ENCODE measurements at places on chromosomes 1 and 21.

GRCh38 chr1:206537141-206537540 is 29.8 kb downstream of the RASSF5 start:
- no peak for DNase-seq

- DNase-seq = no peak
These were observed 10.1 kb downstream of the TCP10L start for GRCh38 chr21:32574946-32575925.

GRCh38 chr1:26335774-26336476 is 18.0 kb downstream of the CRYBG2 start:
- no peak for DNase-seq

DNA sequence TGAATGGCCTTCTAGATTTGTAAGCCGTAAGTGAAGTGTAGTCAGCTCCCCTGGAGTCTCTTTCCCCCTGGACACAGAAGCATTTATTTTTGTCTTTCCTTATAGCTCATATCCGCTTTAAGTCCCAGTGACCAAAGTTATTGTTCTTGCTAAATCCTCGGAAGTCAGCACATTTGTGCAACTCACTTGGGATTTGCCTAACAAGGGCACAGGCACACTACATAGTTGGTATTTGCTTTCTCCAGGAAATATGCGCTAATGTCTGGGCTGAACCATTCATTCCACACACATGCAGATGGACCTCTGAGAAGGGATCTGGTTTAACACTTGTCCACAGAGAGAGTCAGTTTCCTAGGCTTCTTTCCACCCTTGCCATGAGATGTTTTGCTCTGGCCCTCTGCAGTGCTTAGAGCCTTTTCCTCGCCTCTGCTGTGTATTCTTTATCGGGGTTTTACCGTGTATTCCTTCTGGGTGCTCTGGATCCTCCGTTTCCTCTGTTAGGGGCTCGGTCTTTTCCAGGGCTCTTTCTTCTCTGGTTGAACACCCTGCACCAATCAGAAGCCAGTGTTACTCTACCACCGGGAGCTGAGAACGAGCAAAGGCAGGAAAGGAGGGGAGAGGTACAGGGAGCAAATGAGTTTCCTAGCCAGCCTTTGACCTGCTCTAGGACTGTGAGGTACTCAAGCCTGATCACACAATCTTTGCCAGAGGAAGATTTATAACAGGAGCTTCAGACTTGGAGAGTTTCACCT is 72.4 kb downstream of the ABCA4 start:
- no peak for DNase-seq

- DNase-seq = no peak
These were observed 1.0 kb upstream of the ERG start for GRCh38 chr21:38499296-38499695.

DNA sequence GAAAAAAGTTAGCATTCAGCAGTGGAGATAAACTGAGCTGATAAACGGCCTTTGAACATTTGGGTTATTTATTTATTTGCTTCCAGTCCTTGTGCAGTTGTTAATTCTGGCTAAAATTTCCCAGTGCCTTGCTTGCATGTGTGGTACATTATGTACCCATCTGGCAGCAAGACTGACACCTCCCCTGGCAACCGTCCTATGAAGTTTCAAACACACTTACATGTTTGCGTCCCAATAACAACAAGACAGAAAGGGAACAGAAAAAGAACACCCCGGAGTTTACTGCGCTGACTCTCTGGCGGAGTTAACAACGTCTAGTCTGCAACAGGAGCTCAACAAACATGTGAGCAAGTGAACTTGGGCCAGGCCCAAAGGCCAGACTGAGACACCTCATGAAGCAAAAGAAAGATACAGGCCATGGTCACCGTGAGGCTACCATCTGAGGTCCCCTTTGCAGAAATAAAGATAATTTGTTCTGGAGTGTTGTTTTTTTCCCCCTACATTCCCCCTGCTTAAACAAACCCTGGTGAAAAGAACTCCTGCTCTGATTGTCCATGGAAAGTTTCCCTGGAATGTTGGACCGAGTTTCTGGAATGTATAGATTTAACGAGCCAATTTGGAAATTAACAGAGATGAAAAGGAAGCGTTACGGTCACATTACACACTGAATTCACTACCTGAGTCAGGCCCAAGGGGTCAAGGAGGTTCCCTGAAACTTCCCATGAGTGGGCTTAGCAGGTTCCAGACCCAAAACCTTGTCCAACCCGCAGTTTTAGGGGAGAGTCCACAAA is 33.4 kb downstream of the TRABD2B start:
- DNase-seq = no peak

DNA sequence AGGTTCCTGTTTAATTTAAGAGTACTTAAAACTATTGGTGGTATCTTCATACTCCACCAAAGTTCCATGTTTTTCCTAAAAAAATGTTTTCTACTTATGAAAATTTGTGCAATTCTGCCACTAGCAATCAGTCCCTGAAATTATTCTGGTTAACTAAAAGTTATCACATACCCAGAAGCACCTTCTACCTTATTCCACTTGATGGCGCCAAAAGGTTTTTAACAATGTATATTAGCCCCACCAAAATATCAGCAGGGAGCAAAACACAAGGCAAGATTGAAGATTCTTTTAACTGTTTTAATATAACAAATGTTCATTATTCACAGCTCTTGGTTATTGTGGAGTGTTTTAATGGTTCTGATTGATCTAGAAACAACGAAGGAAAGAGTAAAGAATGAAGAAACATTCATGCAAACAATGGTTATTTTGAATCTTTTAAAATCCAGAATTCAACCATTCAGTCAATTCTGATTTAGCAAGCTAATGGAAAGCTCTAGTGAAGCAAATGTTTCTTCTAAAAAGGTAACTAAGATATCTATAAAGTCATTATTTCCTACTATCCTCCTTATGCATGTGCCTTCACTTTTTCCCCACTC is 67.2 kb downstream of the TTLL7 start:
- peak; percentile 48 for DNase-seq

- peak; percentile 42 for DNase-seq
These were observed 5.3 kb downstream of the CREG1 start for GRCh38 chr1:167548059-167548932.

DNA sequence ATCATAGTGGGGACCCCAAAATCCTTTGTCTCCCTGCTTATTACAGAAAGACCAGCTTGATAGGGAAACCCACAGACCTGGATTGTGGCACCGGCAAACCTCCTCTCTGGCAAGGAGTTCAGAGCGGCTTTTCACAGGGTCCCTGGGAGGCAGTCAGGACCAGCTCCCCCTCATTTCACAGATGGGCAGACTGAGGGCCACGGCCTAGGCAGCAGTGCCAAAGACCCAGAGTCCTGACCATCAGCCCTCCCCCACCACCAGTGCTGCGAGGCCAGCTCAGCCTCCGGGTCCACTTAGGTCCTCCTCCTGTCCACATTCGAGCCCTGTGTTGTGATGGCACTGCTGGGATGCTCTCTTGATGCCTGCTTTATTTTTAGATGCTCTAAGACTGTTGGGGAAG is 57.2 kb downstream of the CAMK2N1 start:
- DNase-seq = no peak

- DNase-seq = no peak
These were observed 118.7 kb downstream of the GLIS1 start for GRCh38 chr1:53620061-53620855.

DNA sequence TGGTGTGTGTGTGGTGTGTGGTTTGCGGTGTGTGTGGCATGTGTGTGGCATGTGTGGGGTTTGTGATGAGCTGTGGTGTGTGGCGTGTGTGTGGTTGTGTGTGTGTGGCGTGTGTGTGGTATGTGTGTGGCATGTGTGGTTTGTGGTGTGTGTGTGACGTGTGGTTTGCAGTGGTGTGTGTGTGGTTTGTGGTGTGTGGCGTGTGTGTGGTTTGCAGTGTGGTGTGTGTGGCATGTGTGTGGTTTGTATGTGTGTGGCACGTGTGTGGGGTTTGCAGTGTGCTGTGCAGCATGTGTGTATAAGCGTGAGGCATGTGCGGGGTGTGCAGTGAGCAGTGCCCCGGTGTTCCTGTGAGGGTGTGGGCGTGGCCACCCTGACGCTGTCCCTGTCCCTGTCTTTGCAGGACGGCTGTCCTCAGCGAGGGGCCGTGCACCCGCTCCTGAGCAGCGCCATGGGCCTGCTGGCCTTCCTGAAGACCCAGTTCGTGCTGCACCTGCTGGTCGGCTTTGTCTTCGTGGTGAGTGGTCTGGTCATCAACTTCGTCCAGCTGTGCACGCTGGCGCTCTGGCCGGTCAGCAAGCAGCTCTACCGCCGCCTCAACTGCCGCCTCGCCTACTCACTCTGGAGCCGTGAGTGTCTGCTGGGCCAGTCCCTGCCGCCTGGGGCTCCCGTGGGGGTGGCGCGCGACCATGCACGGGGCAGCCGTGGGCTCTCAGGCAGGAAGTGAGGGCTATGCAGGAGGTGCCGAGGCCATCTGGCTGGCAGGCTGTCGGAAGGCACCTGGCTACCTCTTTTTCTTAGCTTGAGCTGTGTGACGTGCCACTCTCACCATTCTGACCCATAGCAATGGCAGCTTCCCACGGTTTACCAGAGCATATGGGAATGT is 52.6 kb upstream of the TRAPPC10 start:
- no peak for DNase-seq

GRCh38 chr1:58209575-58209974 is 337.0 kb downstream of the OMA1 start:
- no peak for DNase-seq

GRCh38 chr1:7633506-7634245 is 137.4 kb upstream of the VAMP3 start:
- DNase-seq = no peak

DNA sequence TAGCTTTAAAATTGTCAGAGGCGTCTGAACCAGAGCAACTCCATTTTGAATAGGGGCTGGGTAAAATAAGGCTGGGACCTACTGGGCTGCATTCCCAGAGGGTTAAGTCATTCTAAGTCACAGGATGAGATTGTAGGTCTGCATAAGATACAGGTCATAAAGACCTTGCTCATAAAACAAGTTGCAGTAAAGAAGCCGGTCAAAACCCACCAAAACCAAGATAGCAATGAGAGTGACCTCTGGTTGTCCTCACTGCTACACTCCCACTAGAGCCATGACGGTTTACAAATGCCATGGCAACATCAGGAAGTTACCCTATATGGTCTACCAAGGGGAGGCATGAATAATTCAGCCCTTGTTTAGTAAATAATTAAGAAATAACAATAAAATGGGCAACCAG is 143.6 kb downstream of the GABPA start:
- no peak for DNase-seq

- no peak for DNase-seq
These were observed 81.9 kb downstream of the FGGY start for GRCh38 chr1:59378621-59379370.

DNA sequence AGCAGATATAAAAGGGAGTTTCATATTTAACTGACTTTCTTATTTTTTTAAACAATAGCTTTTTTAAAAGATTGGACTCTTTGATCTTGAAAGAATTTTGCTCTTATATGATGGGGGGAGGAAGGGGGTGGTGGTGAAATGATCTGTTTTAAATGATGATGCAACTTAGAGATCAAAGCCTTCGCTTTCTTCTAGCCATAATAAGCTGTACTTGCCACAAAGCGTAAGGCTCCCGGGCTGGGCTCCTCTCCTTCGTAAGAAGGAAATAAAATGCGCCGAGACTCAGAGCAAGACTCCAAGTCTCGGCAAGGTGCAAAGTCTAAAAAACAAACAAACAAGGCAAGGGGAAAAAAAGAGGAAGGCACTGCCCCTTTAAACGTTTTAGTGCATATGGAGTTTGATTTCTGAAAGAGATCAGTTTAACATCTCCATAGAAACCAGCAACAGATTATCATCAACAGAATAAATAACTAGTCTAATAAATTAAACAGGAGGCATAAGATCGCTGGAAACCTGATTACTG is 3.3 kb downstream of the CASZ1 start:
- DNase-seq = no peak

DNA sequence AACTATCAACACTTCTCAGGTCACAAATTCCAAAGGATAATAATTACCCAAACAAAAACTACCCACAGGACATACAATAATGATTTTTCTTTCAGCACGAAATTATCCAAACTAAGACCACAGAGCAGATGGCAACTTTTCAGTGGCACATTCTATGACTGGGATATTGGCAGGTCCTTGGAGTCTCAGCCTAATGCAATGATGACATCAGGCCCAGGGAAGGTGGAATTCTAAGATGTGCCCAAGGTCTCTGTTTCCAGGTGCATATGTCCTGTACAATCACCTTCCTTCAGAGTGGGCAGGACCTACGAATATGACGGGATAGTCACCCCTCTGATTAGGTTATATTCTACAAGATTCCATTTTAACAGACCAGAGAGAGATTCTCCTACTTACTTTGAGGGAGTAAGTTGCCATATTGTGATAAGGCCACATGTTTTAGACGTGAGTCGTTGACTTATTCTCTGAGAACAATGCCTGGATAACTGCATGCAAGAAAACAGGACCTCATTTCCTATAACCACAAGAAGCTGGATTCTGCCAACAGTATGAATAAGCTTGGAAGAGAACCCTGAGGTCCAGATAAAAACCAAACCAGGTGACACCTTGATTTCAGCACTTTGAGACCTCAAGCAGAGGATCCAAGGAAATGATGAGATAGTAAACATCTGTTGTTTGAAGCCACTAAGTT is 69.9 kb downstream of the ZC3H11B start:
- no peak for DNase-seq

DNA sequence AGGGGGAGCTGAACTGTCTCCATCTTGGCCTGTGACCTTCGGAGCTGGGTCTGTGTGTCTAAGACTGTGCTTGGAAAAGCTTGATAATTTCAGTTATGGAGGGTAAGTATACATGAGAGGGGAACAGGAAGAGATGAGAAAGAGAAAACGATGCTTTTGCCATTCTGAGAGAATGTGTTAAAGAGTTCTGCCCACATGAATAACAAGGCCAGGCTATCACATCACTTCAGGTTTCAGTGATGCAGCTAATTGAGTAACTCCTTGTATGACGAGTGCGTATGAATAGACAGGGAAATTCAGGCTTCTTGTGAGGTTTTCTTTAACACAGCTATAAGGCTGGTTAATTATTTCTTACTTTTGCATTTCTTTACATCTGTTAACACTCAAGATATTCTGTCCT is 81.0 kb downstream of the PLPPR5 start:
- peak; percentile 4 for DNase-seq

DNA sequence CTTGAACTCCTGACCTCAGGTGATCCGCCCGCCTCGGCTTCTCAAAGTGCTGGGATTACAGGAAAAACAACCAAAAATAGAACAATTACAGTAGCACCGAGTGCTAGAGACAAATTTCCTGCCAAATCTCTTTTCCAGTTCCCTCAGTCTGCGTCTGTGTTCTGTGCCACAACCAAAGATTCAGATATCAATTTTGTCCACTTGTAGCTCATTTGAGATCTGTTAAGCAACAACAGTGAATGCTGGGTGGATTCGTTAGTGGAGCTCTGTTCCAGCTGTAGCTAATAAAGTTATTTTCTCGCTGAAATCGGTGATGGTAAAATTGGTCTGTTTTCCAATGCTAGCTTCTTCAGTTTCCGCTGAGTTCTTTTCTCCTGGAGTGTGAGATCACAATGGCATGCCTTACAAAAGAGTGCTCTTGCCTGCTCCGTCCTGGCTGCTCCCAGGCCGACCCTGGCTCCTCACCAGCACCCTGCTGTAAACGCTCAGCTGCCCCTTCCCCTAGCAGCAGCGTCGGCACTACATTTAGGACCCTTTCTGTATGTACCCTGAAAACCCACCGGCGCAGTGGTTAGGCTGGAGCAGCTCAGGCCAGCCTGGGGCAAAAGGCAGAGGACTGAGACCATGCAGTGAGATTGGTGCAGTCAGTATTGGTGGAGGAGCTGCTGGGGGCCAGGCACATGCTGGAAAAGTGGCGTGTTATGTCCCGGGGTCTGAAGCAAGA is 395.4 kb downstream of the KIF26B start:
- no peak for DNase-seq

- no peak for DNase-seq
These were observed 79.5 kb upstream of the CSF3R start for GRCh38 chr1:36562181-36562685.

- no peak for DNase-seq
These were observed 77.9 kb upstream of the CASZ1 start for GRCh38 chr1:10874351-10874750.

All from activated CD4-positive, alpha-beta T cell treated with anti-CD3 and anti-CD28 coated beads, Interleukin-10, Interleukin-2, amounts not matched to agents 100 ng/mL and 50 ng/mL, durations not matched to agents 16 hours and 8 hours (primary cell).